ENCODE measurements at places on chromosomes 6 and 20.

GRCh38 chr6:110055387-110055735 is 77.2 kb downstream of the GPR6 start:
- no peak for DNase-seq

GRCh38 chr6:53792016-53792415 is 2.8 kb upstream of the LRRC1 start:
- peak; percentile 61 for DNase-seq

GRCh38 chr6:52271852-52272460 is 12.6 kb downstream of the MCM3 start:
- no peak for DNase-seq

GRCh38 chr6:170166511-170167122 is 124.3 kb downstream of the DLL1 start:
- no peak for DNase-seq

DNA sequence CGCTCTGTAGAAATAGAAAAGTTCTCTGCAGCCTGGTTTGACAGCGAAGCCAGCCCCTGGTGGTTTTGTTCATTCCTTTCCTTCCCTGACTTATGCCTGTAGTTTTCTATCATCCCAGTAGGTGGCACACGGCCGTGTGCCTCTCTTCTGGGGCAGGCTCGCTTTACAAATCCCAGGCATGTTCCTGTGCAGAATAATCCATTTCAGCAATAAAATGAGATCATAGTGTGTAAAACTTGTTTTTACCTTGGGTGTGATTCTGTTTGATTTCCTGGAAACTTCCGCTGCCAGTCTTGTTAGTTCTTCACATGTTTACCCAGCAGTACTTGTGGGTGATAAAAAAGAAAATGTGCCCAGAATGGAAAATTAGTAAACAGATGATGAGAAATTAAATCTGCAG is 7.4 kb upstream of the INSM1 start:
- peak; percentile 28 for DNase-seq

DNA sequence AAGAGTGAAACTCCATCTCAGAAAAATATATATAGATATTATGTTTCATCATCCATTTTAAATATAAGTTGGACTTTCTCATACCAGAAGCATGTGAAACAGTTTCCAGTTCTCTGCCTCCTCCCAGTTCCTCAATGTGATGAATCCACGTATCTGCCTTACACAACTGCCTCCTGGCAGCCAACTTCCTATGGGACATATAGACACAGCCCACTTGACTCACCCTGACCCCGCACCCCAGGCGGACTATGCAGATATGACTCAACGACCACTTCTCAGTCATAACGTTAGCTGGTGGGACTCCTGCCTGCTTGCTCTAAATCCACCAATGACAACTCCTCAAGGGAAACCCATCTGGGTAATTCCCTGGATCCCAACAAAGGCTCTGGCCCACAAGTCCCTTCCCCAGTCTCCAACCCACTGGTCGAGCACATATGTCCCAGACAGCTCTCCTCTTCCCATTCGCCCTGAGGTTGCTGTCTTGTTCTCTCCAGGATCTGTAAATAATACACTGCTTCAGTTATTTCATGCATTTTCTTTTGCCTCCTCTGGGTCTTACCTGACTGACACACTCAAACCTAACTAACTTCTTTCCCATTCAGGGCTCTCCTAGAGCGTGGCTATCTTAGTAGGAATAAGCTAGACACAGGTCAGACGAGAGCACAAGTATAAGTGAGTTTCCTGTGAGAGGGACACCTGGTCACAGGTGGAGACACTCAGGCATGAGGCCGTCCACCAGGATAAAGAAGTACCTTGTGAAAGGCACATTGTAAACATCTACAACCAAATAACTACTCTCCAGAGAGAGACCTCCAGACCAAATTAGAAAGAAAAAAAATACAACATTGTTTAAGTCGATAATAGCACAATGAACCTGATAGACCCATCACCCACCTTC is 548.5 kb downstream of the CD83 start:
- DNase-seq: peak; percentile 94

GRCh38 chr6:7505189-7505699 is 36.2 kb upstream of the DSP start:
- DNase-seq: peak; percentile 91

DNA sequence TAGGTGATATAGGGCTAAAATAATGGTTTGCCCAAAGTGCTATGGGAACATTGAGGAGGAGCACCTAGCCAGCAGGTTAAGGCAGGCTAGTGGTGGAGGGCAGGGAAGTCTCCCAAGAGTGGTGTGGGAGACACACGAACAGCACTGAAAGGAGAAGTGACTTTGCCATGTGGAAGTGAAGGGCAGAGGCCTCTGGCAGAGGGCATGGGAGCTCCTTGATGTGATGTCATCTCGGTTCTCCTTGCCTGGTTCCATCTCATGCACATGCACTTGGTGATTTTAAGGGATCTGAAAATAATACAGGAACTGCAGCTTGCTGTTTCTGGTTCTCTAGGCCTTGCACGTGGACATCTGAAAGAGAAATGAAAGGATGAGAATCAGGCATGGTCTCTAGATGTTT is 4.7 kb upstream of the MAP3K4 start:
- no peak for DNase-seq

- DNase-seq: no peak
These were observed 8.1 kb downstream of the RANBP9 start for GRCh38 chr6:13703496-13703895.

DNA sequence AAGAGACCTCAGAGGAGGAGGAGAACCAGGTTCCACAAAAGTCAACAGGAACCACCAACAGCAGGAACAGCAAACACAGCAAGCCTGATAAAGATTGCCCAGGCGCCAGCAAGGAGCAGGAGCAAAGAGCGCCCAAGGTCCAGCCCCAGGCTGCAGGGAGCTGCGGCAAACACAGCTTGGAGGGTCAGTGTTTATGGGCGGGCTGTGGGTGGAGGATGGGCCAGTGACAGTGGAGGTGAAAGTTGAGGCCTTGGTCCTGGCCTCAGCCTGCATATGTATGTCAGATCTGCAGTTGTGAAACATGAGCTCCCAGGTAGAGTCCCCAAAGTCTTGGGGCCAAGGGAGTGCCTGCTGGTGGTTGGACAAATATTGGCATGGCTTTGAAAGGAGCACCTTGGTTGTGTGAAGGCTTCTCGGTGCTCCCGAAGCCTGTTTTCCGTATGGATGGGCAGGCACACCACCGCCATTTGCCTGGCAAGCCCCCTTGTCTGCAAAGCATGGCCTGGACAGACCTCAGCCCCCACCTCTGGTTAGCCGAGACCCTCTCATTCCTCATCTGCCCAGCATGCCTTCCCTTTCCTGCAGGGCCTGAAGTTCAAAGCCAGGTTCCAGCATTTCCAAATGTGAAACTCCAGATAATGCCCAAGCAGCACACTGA is 2.0 kb upstream of the CAPN11 start:
- no peak for DNase-seq
